Amygdala (tissue), 56 donors: ENCODE measurements at places on chromosomes 2 and 18.

- DNase-seq: no peak
Measured at GRCh38 chr2:200469708-200470211, 40.1 kb downstream of the KCTD18 start.

DNA sequence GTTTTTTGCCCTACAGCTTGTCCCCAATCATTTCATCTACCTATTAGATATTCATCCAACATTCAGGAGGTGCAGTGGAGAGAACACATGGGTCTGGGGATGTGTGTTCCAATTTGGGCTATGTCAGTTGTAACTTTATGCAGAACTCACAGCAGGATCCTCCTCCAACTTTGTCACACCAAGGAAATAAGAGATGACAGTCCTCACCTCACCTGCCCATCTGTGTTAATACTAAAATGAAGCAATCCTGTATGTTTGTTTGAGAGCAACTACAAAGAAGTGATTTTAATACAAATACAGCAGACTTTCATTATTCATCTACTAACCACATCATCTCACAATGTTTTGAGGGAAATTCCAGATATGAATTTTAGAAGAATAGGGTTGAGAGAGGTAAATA is 126.7 kb downstream of the ARHGAP15 start:
- DNase-seq: no peak

DNA sequence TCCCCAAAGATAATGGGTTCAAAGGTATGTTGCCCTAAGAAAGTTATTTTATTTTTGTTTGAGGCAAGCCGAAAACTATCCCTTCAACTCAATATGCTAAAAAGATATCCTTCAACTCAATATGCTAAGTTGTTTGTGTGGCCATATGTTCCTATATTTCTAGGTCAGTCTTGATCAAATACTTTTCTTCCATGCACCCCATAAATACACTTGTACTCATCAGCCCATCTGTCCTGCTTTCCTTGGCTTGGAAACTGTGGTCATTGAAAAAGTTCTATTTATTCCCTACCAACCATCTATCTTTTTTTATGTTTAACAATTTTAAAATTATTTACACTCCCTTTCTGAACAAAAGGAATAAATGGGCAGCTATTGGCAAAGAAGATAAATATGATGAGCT is 447.7 kb downstream of the NRXN1 start:
- DNase-seq: no peak

DNA sequence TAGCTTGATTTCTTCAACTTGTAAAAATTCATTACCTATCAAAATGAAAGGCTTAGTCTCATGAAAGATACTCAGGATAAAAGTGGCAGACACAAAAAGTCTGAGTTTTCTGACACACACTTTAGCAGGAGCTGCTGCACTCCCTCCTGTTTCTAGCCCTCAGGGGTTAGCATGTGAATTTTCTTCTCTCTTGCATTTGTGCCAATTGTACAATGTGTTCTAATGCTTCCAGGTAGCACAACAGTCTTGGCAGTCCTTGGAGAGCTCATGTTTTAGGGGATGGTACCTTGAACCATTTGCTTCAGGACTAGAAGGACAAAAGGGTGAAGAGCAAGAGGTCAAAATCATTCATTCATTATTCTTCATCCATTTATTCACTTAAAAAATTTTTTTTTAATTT is 316.8 kb downstream of the AFF3 start:
- no peak for DNase-seq

- no peak for DNase-seq
Measured at GRCh38 chr2:59184276-59185020, 943.3 kb upstream of the FANCL start.

DNA sequence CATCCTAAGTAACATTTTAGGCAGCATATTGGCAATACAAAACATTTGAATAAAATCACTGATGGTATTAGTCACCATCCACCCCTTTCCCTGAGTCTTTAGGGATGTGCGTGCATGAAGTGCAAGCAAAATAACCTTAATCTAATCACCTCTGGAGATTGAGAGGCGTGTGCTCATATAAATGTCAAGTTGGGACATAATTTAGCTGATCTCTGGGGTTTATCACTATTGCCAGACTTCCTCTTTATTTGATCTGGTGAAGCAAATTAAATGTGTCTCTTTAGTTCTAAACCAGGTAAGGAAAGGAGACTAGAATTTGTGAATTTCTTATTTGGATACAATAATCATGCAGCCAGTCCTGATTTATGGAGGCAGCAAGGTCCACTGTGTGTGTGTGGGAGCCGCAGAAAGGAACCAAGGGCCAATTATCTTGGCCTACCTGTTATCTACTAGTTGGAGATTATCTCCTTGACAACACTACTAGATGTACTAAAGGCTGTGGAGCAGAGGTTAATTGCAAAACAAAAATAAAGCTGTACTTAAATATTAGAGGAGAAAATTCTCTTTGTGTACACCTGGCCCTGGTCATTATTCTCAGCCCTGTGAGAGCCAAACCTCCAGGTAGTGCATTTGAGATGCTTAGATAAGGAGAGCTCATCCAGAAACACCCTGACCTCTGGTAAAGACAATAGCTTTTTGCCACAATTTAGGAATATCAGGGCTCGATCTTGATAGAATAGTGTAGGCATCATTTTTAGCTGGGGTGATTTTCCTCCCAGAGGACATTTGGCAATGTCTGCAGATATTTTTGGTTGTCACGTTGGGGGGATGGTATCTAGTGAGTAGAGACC is 78.2 kb downstream of the HRH4 start:
- no peak for DNase-seq

GRCh38 chr2:114754907-114755563 is 312.6 kb downstream of the DPP10 start:
- no peak for DNase-seq

GRCh38 chr2:162004031-162004430 is 70.0 kb downstream of the DPP4 start:
- DNase-seq: no peak

- no peak for DNase-seq
Measured at GRCh38 chr2:217911283-217912097, 91.3 kb downstream of the TNS1 start.

- DNase-seq: no peak
Measured at GRCh38 chr2:239500574-239501550, 100.0 kb upstream of the HDAC4 start.

DNA sequence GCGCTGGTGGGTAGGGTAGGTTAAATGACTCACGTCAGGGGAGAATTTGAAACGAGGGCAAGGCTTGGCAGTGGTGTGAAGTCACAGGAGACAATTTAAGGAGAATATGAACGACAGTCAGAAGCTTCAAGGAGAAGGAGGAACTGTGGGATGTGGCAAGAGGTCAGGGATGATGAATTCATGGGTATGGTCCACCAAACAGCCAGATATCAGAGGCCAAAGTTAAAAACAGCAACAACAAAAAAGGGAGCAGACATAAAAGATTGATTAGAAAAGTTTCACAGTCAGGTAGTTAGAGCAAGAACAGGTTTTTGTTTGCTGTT is 1.4 kb upstream of the ZNF396 start:
- no peak for DNase-seq

GRCh38 chr2:95399061-95399460 is 3.4 kb upstream of the FAHD2A start:
- DNase-seq: no peak

- no peak for DNase-seq
Measured at GRCh38 chr2:224359569-224359968, 42.3 kb downstream of the FAM124B start.

DNA sequence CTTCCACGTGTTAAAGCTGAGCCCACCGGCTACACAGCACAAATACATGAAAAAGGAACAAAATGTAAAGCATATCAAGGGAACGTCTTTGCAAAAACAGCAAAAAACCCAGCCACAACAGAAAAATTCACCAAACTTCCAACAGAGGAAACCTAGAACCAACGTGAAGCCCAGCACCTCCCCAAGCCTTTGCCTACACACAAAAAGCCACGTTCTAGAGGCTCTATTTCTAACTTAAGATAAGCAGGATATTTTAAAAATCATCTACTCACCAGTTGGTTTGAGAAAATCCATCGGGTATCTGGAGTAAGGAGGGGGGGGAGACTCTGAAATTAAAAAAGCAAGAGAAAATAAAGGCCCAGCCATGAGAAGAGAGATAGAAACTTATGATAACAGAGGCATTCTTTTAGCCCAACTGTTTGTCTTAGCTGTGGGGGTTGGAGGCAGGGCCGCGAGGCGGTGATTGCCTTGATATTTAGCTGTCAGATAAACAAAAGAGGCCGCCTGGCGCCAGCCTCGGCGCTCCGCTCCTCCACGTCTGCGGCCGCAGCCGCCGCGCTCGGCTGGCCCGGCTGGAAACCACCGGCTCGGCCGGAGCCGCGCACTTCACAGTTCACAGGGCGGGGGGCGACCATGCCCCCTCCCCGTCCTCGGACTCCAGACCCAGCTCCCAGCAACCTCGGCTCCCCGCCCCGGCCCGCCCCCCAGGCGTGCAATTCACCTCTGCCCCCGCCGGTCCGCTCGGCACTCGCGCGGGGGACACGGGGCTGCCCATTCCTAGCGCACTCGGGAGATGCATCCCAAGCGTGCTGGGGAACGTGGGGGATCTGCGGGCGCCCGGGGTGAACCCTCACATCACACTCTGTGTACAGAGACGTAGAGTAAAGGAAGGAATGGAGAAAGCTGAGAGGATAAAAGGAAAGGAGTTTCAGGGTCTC is 2.4 kb downstream of the SMAD7 start:
- DNase-seq: peak; percentile 69
